NCI-H774 (cell line): ENCODE measurements at places on chromosomes 5 and 9.

GRCh38 chr9:136686534-136686793 lies 793 bp downstream of the AGPAT2 start:
- no peak for DNase-seq

- DNase-seq, result no peak
Measured at GRCh38 chr9:90836411-90837080, 34.9 kb downstream of the SYK start.

DNA sequence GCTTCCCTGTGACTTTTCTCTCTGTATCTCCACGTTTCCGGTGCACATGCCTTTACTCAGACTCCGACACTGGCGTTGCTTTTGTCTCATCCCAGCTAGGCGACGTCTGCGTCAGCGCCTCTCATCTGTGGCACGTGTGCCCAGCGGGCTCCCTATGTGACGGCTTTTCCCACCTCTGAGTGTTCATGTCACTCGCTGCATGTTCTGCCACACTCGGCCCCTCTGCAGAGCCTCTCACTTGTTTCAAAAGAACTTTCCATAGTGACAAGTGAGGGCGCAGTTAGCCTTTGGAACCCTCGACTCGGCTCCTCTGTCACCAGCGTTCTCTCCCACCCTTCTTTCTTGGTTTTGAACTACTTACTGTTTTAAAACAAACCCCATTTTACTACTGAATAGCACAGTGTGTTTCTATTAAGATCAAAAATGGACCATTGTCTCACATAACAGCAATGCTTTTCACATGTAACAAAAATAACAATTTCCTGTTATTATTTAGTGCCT lies 113.4 kb upstream of the CACNA1B start:
- DNase-seq, result no peak

GRCh38 chr5:163498886-163499285 lies 6.5 kb upstream of the MAT2B start:
- no peak for DNase-seq

DNA sequence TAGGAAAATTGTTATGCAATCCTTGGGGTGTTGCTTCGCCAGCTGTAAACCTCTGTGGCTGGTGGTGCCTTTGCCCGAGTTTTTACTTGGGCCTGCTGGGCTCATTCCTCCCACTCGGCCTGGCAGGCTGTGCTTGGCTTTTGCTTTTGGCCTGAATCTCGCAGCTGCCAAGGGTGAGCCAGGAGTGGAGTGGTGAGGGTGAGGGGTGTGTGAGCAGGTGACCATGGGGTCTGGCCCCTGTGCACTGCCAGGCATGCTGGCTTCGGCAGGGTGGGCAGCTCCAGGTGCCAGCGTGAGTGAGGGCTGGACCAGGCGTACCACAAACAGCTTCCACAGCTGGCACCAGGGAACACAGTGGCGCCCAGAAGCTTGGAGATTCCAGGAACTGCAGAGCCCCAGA lies 12.6 kb upstream of the DHFR start:
- DNase-seq, result no peak

GRCh38 chr9:34219421-34219820 lies 40.6 kb downstream of the UBAP1 start:
- DNase-seq, result no peak

DNA sequence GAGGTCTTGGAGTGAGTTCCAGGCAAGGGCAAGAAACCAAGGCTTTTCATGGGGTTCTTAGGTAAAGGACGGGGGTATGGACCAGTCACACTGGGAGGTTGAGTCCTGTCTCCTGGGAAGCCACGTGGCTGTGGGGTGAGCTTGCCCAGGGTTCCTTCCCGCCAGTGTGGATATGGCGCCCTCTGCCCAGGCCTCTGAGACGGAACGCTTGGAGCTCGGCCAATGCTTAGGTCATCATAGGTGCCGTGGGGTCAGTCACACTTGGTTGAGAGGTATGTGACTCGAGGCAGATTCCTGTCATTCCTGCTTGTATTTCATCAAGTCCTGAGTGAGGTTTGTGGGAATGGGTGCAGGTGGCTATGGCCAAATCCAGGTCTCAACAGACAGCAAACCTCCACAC lies 46.2 kb downstream of the TENT4A start:
- DNase-seq, result no peak

GRCh38 chr9:117656002-117656401 lies 48.2 kb upstream of the TLR4 start:
- DNase-seq, result no peak

DNA sequence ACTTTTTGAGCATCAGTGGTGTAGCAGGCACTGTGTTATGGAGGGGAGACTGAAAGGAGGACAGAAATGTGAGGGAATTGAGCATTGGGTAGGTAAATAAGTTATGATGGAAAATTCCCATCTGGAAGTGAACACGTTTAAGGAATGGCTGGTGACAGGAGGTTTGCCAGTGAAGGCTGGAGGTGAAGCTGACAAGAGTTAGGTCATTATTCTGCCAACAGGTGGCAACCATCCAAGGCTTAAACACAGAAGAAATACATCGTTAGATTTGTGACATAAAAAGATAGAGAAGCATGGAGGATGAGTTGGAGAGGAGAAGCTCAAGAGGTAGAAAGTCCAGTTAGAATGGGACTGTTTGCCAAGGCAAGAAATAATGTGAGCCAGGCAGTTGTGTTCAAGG lies 455.3 kb upstream of the SGCD start:
- no peak for DNase-seq

DNA sequence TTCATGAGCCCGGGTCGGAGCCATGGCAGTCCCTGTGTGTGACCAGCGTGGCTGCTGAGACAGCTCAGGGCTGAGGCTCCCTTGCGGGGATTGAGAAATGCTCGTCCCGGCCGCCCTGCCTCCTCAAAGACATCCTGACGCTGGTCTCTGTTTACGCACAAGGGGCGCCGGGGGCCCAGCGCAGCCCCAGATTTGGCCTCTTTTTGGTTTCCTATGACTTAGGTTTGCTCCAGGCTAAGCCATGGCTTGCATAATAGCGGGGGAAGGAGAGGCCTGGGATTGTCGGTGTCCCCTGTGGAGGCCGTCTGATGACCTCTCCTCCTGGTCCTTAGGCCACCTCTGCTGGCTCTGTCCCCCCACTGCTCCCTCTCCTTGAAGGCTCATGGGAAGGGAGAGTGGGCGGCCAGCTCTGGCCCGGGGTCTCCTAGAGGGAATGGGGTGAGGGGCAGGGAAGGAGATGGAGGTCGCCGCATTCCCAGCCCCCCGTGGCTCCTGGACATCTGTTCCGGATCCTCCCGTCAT lies 3.5 kb downstream of the LAMC3 start:
- DNase-seq, result no peak

GRCh38 chr9:108086624-108087023 lies 597.1 kb upstream of the KLF4 start:
- no peak for DNase-seq

DNA sequence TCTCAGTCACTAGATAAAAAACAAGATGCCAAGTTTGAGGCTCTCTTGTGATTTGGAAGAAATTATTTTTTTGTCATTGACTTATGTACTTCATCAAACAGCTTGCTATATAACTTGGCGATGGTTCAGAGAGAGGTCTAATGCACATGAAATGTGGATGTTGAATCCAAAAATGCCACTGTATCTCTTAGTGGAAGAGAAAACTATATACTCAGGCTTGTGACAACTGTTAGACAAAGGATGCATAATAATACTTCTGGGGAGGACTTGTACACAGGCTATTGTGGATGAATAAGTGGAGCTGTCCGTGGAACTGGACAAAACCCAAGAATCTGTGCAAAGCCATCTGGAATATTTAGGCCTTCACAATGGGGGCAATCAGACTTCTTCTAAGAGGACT lies 162.9 kb upstream of the NMUR2 start:
- no peak for DNase-seq

GRCh38 chr9:126665644-126666035 lies 51.9 kb downstream of the LMX1B start:
- no peak for DNase-seq

DNA sequence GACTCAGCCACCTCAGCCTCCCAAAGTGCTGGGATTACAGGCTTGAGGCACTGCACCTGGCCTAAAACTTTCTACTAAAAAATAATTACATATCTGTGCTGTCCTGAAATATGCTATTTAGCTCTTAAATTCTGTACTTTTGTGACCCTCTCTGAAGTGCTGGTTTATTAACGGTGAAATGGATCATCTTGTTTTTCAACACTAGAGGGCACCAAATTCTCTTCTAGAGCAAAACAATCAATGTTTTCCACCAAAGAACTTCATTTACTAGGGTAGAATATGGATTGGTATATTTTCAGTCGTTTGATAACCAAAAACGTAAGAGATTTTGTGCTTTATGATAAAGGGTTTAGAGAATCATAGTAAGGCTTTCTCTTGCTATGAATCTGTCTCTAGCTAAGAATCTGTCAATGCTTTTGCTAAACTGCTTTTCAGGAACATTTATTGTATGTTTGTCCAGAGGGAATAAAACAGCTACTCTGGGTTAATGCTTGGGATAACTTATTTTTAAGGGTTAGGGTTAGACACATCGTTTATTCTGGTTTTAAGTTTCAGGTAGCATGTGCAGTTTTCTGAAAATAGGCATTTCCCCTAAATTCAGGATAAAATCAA lies 63.6 kb downstream of the RNF180 start:
- peak; percentile 26 for DNase-seq

DNA sequence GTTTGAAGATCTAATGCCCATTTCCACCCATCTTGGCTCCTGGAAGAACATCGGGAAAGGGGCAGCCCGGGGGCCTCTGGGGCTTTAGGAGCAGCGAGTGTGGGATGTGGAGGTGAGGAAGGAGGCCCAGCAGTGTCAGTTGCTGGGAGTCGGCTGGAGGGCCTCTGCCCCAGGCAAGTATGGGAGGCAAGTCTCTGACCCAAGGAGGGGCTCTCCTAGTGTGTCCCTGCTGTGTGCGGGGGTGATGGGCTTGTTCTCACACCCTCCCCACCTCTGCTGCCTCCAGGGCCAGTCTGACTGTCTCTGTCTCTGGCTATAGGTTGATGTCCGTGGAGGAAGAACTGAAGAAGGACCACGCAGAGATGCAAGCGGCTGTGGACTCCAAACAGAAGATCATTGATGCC lies 129.7 kb downstream of the DAB2IP start:
- no peak for DNase-seq

GRCh38 chr5:127612441-127613141 lies 36.3 kb upstream of the CTXN3 start:
- DNase-seq, result no peak

- DNase-seq, result no peak
Measured at GRCh38 chr5:125045646-125046045, 299.2 kb upstream of the ZNF608 start.

- DNase-seq, result no peak
Measured at GRCh38 chr9:6667080-6667479, 21.6 kb upstream of the GLDC start.

DNA sequence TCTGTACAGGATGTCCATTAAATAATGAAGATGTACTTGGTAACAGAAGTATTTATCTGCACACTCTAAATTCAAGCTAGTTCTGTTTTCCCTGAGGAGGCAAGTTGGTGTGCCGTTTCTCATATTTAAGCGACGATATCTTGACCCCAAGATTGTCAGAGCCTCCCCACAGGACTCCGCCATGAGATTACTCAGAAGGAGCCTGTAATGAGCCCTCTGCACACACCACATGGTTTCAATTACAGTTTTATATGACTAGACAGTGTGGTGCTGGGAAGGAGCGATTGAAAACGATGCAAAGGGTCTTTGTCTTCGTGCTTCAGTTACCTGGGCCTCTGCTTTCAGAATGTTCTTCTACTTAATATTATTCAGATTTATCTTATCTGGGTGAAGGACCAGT lies 840.4 kb upstream of the WWC1 start:
- no peak for DNase-seq
